ENCODE measurements at places on chromosomes 6 and 20. TPM values are rescaled to one million over a fixed set of nuclear protein-coding genes. Genes with fewer than 3 reads are reported as not detected.

Gene LHFPL5
- not detected for total RNA-seq

Gene PNPLA1
- not detected for total RNA-seq

Gene ATAT1
- 47.0 TPM for total RNA-seq

Gene ZBP1
- not detected for total RNA-seq

Gene SLC22A2
- total RNA-seq, result not detected

Gene KCNK17
- total RNA-seq, result 18.6 TPM

Gene GABRR1
- not detected for total RNA-seq

Gene CUL7
- total RNA-seq, result 53.7 TPM

Gene HSPA1L
- 1.9 TPM for total RNA-seq

Gene C6orf141
- total RNA-seq, result 19.2 TPM

Gene PPP1R16B
- 0.31 TPM for total RNA-seq

Gene FAXC
- total RNA-seq, result 11.3 TPM

GRCh38 chr6:36912030-36912454 is 26.3 kb downstream of the C6orf89 start:
- H3K27me3 ChIP-seq, result no peaks in the 10 kb centered on the region
- peaks cover 29% of the 10 kb centered on the region for H3K4me1 ChIP-seq
- H3K27ac ChIP-seq, result no peak overlapping the region

- H3K4me1 ChIP-seq, result no peaks in the 10 kb centered on the region
- no peak overlapping the region for H3K27ac ChIP-seq
- H3K36me3 ChIP-seq, result no peaks in the 10 kb centered on the region
- no peak overlapping the region for H3K4me3 ChIP-seq
- no peak for DNase-seq
Observed at GRCh38 chr6:40674170-40674569, 87.0 kb upstream of the LRFN2 start.

DNA sequence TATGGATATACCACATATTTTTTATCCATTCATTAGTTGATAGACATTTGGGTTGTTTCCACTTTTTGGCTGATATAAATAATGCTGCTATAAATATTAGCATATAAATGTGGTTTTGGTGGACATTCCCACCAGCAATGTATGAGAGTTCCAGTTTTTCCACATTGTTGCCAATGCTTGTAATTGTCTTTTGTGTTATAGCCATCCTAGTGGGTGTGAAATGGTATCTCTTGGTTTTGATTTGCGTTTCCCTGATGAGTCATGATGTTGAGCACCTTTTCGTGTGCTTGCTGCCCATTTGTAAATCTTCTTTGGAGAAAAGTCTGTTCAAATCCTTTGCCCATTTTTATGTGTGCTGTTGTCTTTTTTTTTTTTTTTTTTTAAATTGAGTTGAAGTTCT is 54.4 kb downstream of the DHX35 start:
- peaks cover 53% of the 10 kb centered on the region for H3K36me3 ChIP-seq
- peak overlapping the region; percentile 51 for H3K27ac ChIP-seq
- no peaks in the 10 kb centered on the region for H3K27me3 ChIP-seq
- H3K4me1 ChIP-seq, result peaks cover 3% of the 10 kb centered on the region
- H3K4me3 ChIP-seq, result no peak overlapping the region

- no peak overlapping the region for H3K27ac ChIP-seq
- no peak for DNase-seq
- H3K36me3 ChIP-seq, result no peaks in the 10 kb centered on the region
- H3K4me1 ChIP-seq, result peaks cover 47% of the 10 kb centered on the region
- H3K27me3 ChIP-seq, result peaks cover 10% of the 10 kb centered on the region
- H3K4me3 ChIP-seq, result no peak overlapping the region
Observed at GRCh38 chr6:43935921-43936439, 166.0 kb downstream of the VEGFA start.

- H3K4me1 ChIP-seq, result peaks cover 24% of the 10 kb centered on the region
- peaks cover 36% of the 10 kb centered on the region for H3K27me3 ChIP-seq
- no peak for DNase-seq
- no peaks in the 10 kb centered on the region for H3K36me3 ChIP-seq
Observed at GRCh38 chr6:167140589-167141474, 16.9 kb downstream of the GPR31 start.

GRCh38 chr6:125789167-125789566 is 1.6 kb upstream of the NCOA7 start:
- DNase-seq, result no peak
- H3K4me1 ChIP-seq, result peaks cover 21% of the 10 kb centered on the region
- H3K36me3 ChIP-seq, result no peaks in the 10 kb centered on the region
- peak overlapping the region; percentile 94 for H3K4me3 ChIP-seq

GRCh38 chr6:168387426-168387825 is 53.6 kb upstream of the SMOC2 start:
- no peaks in the 10 kb centered on the region for H3K36me3 ChIP-seq
- H3K27ac ChIP-seq, result no peak overlapping the region
- peaks cover 29% of the 10 kb centered on the region for H3K4me1 ChIP-seq
- no peak overlapping the region for H3K4me3 ChIP-seq
- DNase-seq, result no peak

DNA sequence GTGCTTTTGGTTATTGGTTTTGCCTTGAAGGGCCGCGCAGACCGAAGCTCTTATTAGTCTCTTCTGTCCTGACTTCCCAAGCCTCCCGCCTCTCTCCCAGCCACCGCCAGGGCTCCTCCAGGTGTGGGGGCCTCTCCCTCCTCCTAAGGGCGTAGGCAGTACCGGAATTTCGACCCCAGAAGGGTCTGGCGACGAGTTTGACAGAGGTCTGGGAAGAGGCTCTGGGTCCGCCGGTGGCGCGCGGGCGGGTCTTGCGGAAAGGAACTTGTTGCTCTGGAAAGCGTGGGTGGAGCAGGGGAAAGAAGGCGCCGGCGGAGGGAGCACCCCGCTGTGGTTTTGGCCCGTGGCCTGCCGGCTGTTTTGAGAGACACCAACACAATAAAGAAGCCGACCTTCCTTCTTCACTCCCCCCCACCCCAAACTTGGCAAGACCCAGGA is 1.8 kb downstream of the PCSK2 start:
- H3K4me1 ChIP-seq, result peaks cover 16% of the 10 kb centered on the region
- no peaks in the 10 kb centered on the region for H3K36me3 ChIP-seq
- peak; percentile 68 for DNase-seq
- H3K27me3 ChIP-seq, result peaks cover 95% of the 10 kb centered on the region
- H3K4me3 ChIP-seq, result peak overlapping the region; percentile 87

- peaks cover 35% of the 10 kb centered on the region for H3K4me1 ChIP-seq
- no peaks in the 10 kb centered on the region for H3K27me3 ChIP-seq
- H3K27ac ChIP-seq, result no peak overlapping the region
- no peak overlapping the region for H3K4me3 ChIP-seq
- no peaks in the 10 kb centered on the region for H3K36me3 ChIP-seq
- no peak for DNase-seq
Observed at GRCh38 chr6:20866036-20866435, 331.8 kb downstream of the CDKAL1 start.

DNA sequence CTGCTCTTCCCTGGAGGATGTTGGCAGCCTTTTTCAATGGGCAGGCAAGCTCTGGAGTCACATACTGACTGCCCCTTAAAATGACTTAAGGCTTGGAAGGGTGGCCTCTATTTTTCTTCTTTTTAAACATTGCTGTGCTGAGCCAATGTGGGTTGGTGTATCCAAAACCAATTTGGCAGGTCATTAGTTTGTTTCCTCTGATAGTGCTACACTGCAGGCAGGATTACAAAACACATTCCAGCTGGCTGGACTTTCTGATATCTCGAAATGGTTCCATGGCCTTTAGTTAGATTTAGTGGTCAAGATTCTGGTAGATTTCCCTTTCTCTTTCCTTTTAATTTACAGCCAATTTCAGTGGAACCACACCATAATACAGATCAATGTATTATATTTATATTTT is 28.1 kb upstream of the BMP2 start:
- H3K27ac ChIP-seq, result no peak overlapping the region
- DNase-seq, result no peak
- peaks cover 3% of the 10 kb centered on the region for H3K27me3 ChIP-seq

GRCh38 chr20:47524015-47524784 is 22.5 kb downstream of the NCOA3 start:
- H3K4me3 ChIP-seq, result no peak overlapping the region
- H3K27me3 ChIP-seq, result no peaks in the 10 kb centered on the region
- H3K36me3 ChIP-seq, result peaks cover 34% of the 10 kb centered on the region
- no peak for DNase-seq

DNA sequence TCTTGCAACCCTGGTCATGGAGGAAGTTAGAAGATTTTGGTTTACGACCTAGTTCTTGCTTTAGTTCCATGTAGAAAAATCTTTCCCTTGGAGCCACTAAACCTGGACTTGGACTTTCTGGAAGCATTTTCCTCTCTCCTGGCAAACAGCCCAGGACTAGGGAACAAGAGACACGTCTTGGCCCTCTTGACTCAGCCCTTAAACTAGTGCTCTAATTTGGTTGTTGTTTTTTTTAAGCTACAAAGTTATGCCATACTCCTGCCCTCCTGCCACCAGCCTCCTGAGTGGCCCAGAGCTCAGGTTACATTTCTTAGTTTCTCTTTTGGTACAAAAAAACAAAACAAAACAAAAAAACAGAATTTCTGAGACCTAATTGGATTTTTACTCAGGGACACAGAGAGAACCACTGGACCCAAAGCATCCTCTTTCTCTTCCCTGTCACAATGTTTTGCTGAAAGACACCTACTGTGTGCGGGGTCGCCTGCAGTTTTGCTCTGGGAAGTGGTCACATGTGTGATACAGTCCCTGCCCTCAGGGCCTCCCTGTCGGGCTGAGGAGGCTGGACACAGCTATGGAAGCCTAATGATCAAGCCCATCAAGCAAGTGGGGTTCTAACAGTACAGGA is 32.3 kb upstream of the SCUBE3 start:
- no peak for DNase-seq
- H3K4me3 ChIP-seq, result no peak overlapping the region
- peaks cover 47% of the 10 kb centered on the region for H3K4me1 ChIP-seq
- H3K36me3 ChIP-seq, result no peaks in the 10 kb centered on the region
- peaks cover 4% of the 10 kb centered on the region for H3K27me3 ChIP-seq

DNA sequence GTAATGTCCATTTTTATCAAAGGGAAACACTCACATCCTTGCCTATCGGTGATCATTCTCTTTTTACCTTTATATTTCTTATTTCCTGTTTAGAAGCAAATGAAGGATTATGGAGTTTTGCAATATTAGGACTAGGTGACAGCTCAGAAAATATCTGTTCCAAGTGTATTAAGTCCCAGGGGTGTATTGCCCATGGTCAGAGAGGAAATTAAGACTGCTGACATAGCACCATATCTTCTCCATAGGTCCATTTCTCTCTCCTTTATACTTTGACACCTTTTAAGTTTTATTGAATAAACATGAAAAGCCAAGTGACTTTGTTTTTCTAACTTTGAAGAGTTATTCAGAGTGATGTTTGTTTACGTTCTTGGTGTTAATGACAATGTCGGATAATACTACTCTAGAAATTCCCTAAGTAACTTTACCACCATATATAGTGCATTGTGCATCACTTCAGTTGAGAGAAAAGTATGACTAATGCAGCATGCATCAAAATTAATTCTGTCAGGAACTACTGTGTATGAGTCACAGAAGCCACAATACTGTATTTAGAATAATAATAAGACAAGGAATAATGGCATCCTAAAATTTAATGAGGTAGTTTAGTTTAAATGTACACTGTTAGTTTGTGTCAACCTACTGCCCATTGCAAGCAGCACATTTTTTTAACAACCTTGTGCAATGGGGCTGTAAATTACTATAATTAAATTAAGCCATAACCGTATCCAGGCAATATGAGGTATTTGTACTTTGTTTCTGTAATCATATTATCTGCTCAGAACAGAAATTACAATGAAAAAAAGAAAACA is 474.4 kb upstream of the RNF217 start:
- DNase-seq, result no peak
- H3K4me1 ChIP-seq, result no peaks in the 10 kb centered on the region
- no peaks in the 10 kb centered on the region for H3K27me3 ChIP-seq
- H3K27ac ChIP-seq, result no peak overlapping the region
- H3K36me3 ChIP-seq, result no peaks in the 10 kb centered on the region

DNA sequence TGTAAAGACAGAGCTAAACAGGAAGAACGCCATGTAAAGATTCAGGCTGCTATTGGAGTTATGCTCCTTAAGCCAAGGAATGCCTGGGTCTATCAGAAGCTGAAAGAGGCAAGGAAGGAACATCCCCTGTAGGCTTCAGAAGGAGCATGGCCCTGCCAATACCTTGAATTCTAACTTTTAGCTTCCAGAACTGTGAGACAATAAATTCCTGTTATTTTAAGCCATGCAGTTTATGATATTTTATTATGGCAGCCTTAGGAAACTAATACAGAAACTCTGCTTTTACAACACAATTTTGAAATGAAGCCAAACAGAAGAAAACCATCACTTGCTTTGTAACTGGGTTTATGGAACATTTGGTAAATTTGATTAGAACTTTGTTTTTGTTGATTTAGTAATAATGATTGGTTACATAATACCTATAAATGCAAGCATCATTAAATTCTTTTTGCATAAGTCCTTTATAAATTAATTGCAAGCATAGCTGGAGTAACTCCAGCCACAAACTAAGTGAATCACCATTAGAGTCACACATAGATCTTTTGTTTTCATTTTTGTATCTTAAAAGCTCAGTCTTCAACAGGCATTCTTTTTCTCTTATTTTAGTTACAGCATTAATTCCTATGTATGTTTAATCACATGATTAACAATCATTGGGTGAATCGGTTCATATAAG is 33.5 kb upstream of the TSPYL1 start:
- peaks cover 8% of the 10 kb centered on the region for H3K36me3 ChIP-seq
- no peak overlapping the region for H3K4me3 ChIP-seq
- no peak overlapping the region for H3K27ac ChIP-seq
- H3K27me3 ChIP-seq, result no peaks in the 10 kb centered on the region

GRCh38 chr6:14216946-14217684 is 99.5 kb downstream of the CD83 start:
- DNase-seq, result no peak
- H3K27me3 ChIP-seq, result peaks cover 3% of the 10 kb centered on the region
- H3K36me3 ChIP-seq, result no peaks in the 10 kb centered on the region
- peaks cover 14% of the 10 kb centered on the region for H3K4me1 ChIP-seq

DNA sequence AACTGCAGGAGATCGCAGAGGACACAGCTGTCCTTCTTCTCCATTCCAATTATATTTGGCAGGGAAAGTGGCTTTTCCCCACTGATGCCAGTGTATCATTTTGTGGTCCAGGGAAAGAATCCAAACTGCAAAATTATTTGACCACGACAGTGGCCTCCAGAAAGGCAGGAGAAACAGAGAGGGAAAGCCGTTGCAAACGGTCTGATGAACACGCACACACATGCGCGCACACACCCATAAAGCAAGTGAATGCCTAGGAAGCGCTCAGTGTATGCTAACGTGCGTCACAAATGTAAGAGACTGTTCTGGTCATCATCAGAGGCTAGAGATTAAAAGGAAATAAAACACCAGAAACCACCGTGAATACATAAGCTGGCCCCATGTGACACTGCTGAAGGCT is 54.0 kb downstream of the NPEPL1 start:
- peaks cover 36% of the 10 kb centered on the region for H3K27me3 ChIP-seq
- peaks cover 8% of the 10 kb centered on the region for H3K4me1 ChIP-seq
- H3K27ac ChIP-seq, result no peak overlapping the region
- H3K36me3 ChIP-seq, result no peaks in the 10 kb centered on the region
- H3K4me3 ChIP-seq, result no peak overlapping the region

GRCh38 chr20:57620999-57621398 is 773 bp upstream of the ZBP1 start:
- no peak overlapping the region for H3K4me3 ChIP-seq
- peak; percentile 51 for DNase-seq
- peaks cover 13% of the 10 kb centered on the region for H3K4me1 ChIP-seq
- H3K36me3 ChIP-seq, result no peaks in the 10 kb centered on the region
- no peak overlapping the region for H3K27ac ChIP-seq
- H3K27me3 ChIP-seq, result peaks cover 14% of the 10 kb centered on the region

Measured in type B pancreatic cell (in vitro differentiated cells).